ENCODE measurements at places on chromosomes 2 and 18.

- peak; percentile 91 for DNase-seq
Observed at GRCh38 chr2:41377837-41378236, 670.0 kb upstream of the PKDCC start.

DNA sequence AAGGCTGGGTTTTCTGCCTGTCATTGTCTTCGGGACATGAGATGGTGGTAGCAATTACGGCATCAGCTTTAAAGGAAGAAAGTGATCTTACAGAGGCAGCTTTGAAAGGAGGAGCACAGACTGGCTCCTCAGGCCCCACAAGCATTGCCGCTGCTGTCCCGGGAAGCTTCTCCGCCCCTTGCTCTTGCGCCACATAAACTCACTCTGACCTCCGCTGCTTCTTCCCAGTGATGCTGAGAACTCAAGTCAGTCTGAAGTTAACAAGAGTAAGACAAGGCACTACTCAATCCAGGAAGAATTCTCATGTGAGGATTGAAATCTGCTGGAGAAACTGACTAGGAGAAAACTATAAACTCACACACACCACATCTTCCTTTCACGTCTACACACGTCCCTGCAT, 112.4 kb upstream of the RIOK3 start:
- no peak for DNase-seq

DNA sequence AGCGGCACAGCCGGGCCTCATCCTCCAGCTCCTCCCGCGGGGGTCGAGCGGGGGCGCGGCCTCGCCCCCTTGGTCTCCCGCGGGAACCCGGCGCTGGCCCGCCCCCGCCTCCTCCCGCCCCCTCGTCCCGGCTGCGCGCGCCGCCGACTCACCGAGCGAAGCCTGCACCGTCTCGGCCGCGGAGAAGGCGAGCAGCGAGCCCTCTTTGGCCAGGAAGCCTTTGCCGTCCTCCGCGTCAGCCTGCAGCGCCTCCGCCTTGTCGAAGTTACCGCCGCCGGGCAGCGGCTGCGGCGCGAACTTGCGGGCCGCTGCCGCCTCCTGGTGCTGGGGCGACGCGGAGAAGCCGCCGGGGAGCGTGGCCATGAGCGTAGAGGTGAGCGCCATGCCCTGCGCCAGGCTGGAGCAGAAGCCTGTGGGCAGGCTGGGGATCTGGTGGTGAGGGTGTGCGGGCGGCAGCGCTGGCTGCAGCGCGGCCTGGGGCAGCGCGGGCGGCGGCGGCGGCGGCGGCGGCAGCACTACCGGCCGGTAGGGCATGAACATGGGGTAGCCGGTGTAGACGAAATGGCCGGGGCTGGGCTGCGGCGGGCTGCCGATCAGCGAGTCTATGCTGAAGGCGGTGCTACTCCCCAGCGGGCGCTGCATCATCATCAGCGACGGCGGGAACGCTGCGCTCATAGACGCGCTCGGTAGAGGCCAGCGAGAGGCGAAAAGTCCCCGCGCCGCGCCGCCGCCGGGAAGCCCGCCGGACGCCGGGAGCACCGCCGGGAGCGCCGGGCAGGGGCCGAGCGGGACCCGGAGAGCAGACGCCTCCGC, 683 bp downstream of the GBX2 start:
- DNase-seq: no peak

DNA sequence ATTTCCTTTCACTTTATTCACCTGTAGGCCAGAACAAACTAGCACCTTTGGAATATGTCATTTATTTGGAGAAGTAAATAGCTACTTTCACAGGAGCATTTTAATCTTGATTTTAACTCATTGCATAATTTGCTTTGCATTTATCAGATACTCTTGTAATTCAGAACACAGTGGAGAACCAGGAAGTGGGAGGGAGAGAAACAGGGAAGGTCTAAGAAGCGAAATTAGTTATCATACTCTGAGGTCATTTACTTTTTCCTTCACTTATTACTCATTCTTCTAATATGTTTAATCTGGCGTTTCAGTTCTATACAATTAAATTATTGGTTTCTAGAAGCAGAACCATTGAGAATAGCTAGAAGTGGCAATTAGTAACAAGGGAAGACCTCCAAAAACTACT, 20.7 kb downstream of the RBM44 start:
- DNase-seq: peak; percentile 34

GRCh38 chr18:13513481-13513880, 212.9 kb downstream of the FAM210A start:
- no peak for DNase-seq

- no peak for DNase-seq
Observed at GRCh38 chr18:22524783-22525182, 107.1 kb upstream of the CTAGE1 start.

DNA sequence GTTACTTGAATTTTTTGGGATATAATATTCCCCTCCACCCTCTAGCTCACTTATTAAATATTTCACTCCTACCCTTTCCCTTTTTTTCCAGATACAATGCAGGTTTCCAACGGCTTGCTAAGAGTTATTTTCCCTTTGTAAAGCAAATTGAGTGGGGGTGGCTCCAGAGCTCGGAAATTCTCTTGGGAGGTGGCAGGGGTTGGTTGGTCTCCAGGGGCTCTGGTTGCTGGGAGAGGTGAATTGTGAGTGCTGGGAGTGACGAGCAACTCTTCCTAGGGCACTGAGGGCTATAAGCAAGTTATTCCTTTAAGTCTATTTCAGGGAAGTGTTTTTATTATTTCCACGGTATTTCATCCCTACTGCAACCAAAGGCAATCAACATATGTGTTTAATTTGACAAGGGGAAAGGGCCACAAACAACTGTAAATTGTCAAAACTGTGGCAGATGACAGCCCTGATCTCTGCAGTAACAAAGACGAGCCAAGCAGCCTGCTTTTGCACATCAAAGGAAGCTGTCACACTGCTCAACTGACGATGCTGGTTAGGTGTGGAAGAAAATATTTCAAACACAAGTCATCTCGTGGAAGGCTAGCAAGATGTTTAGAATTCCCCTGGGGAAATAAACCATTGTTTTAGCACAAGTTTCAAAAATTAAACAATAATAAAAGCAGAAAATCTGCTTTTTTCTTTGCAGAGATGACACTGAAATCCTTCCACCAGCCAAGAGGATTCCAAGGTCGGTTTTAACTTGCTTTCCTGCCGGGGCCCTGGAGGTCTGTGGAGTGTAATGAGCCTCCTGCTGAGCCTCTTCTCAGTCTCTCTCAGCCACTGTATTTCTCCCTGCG, 34.8 kb upstream of the ASXL2 start:
- peak; percentile 10 for DNase-seq

- DNase-seq: no peak
Observed at GRCh38 chr2:239712755-239713154, 311.9 kb upstream of the HDAC4 start.

- DNase-seq: no peak
Observed at GRCh38 chr2:50645346-50645745, 386.6 kb downstream of the NRXN1 start.

- DNase-seq: no peak
Observed at GRCh38 chr2:207135340-207135739, 30.4 kb downstream of the KLF7 start.

GRCh38 chr2:130963196-130963848, 126.6 kb downstream of the ARHGEF4 start:
- DNase-seq: no peak

- no peak for DNase-seq
Observed at GRCh38 chr2:57907411-57907810, 139.2 kb upstream of the VRK2 start.

- no peak for DNase-seq
Observed at GRCh38 chr18:78777992-78778391, 201.6 kb upstream of the SALL3 start.

DNA sequence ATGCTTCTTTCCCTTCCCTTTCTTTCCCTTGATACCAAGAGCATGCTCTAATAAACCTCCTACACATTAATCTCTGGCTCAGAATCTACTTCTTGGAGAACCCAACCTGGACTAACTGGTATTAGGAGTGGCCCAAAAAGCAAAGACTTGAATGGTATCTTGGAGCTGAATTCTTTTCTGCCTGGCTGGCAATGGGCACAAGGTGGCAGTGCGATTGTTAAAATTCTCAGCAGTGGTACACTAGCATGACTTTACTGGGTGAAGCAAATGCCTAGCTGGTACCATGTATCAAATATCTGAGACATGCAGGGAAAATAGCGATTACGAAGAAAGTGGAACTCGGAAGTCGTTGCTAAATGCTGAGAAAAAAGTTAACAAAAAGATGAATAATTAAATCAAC, 376.1 kb downstream of the XIRP2 start:
- DNase-seq: peak; percentile 12
